ENCODE measurements at places on chromosomes 3 and 15. TPM values are rescaled to one million over a fixed set of nuclear protein-coding genes. Genes with fewer than 3 reads are reported as not detected.

Gene DPPA2
- total RNA-seq, result not detected

Gene RAD51
- 59.9 TPM for total RNA-seq

Gene SATB1
- total RNA-seq, result 357 TPM

Gene C2CD4A
- not detected for total RNA-seq

Gene LRRIQ4
- total RNA-seq, result not detected

Gene C3orf22
- total RNA-seq, result not detected

Gene CCRL2
- 5.3 TPM for total RNA-seq

Gene MEGF11
- total RNA-seq, result not detected

Gene ZNF662
- total RNA-seq, result 0.25 TPM

Gene ZMAT3
- 23.6 TPM for total RNA-seq

Gene GDPGP1
- 9.8 TPM for total RNA-seq

Gene XIRP1
- total RNA-seq, result not detected

Gene MOBP
- total RNA-seq, result not detected

Gene SPESP1
- 0.23 TPM for total RNA-seq

Gene KNL1
- total RNA-seq, result 62.2 TPM

Gene SLC22A13
- total RNA-seq, result 0.37 TPM

Gene CCNB2
- total RNA-seq, result 94.1 TPM

Gene MAP1A
- total RNA-seq, result 9.9 TPM

Gene GNAI2
- total RNA-seq, result 489 TPM

Gene RAB43
- total RNA-seq, result 59.1 TPM

Gene RLBP1
- not detected for total RNA-seq

Gene GPR156
- 0.10 TPM for total RNA-seq

Gene SEC22C
- 56.0 TPM for total RNA-seq

Gene RAB27A
- 65.8 TPM for total RNA-seq

Gene ATP10A
- total RNA-seq, result 57.9 TPM

Gene AP3B2
- not detected for total RNA-seq

Gene PIERCE2
- not detected for total RNA-seq

Gene IQCF5
- not detected for total RNA-seq

Gene PP2D1
- total RNA-seq, result not detected

Gene GOLGA8J
- total RNA-seq, result 0.65 TPM

Gene ACKR4
- not detected for total RNA-seq

Gene C15orf62
- 1.0 TPM for total RNA-seq

Gene ZMYND10
- total RNA-seq, result 3.6 TPM

Gene CCR3
- total RNA-seq, result not detected

Gene HHLA2
- total RNA-seq, result 1.4 TPM

Gene FBXW12
- not detected for total RNA-seq

Gene TRA2B
- 284 TPM for total RNA-seq

Gene CDHR4
- total RNA-seq, result not detected

Gene ZPLD1
- total RNA-seq, result not detected

Gene PTX3
- total RNA-seq, result 0.40 TPM

Gene CX3CR1
- total RNA-seq, result 1.5 TPM

Gene ALG1L2
- total RNA-seq, result 0.96 TPM

Gene THPO
- total RNA-seq, result not detected

Gene PRR20G
- total RNA-seq, result not detected

Gene CCDC39
- not detected for total RNA-seq

Gene NEDD4
- 11.1 TPM for total RNA-seq
